ENCODE measurements at places on chromosomes 2 and 18. TPM values are rescaled to one million over a fixed set of nuclear protein-coding genes. Genes with fewer than 3 reads are reported as not detected.
A peak's percentile ranks its signal among the peaks of the same experiment; 100 is the strongest.

DNA sequence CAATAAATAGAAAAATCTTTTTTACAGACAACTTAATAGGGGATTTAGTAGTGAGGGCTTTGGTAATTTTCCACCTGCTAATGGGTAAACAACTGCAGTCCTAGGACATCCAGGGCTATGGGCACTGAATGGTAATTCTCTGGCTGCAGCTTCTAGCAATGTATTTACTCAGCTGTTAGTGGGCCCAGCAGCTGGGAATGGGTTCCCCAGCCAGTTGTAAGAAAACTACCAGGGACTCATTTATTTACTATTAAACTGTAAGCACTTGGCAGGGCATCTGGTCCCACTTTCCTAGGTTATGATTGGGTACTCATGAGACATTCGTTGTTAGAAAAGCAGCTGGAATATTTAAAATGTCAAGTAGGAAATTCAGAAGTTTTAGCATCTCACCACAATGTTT lies 363.8 kb upstream of the TRIB2 start:
- DNase-seq = no peak

DNA sequence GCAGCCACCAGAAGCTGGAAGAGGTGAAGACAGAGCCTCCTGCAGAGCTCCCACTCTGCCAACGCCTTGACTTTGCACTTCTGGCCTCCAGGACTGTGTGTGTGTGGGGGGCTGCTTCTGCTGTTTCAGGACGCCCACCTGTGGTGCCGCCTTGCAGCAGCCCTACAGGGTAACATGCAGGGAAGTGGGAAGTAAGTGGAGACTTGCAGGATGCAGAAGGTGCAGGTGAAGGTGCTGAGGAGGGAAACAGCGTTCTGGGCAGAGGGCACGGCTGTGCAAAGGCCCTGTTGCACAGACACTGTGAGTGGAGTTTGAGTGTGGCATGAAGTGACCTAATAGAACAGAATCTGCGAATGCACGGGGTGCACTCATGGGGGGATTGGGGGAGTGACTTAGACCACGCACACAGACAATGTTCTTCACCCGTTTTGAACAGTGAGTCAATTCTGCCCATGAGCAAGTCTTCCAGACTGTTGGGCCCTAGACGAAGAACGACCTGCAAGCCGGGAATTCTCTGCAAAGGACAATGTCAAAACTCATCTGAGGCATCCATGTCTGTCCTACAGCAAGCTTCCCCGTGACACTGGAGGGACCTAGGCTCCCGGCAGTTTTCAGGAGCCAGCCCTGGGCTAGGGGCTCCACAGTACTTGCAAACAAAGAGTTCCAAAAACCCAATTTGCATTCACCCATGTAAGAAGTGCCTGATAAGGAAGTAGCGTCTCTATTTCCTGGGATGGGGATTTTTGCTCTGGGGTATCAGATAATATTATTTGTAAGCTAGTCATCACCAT lies 19.0 kb downstream of the MBP start:
- DNase-seq = no peak

GRCh38 chr2:163665051-163665450 lies 70.8 kb downstream of the FIGN start:
- no peak for DNase-seq

GRCh38 chr18:25594351-25594750 lies 242.4 kb upstream of the ZNF521 start:
- no peak for DNase-seq

The MAPK4 gene
- total RNA-seq = 30.3 TPM

GRCh38 chr2:96251721-96252292 lies 14.0 kb downstream of the TMEM127 start:
- no peak for DNase-seq

- no peak for DNase-seq
Measured at GRCh38 chr2:129347486-129348217, 631.8 kb upstream of the RAB6C start.

The PXDN gene
- 35.6 TPM for total RNA-seq

The GCFC2 gene
- 32.6 TPM for total RNA-seq

The GAREM2 gene
- total RNA-seq = 7.0 TPM

DNA sequence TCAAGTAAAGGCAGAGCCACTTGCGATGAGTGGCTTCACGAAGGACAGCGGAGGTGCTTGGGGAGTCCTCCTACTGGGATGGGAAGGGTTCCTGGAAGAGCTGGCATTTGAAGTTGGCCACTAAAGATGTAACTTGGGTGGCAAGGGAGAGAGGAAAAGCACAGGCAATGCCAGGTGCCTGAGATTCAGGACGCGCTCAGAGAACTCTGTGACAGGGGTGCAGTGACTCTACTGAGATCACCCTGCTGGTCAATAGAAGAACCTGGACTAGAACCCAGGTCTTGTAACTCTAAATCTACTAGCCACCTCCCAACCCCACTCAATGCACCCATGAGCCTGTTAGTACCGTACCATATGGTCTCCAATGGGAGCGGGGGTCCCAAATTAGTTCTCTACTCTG lies 5.4 kb upstream of the GRHL1 start:
- no peak for DNase-seq

DNA sequence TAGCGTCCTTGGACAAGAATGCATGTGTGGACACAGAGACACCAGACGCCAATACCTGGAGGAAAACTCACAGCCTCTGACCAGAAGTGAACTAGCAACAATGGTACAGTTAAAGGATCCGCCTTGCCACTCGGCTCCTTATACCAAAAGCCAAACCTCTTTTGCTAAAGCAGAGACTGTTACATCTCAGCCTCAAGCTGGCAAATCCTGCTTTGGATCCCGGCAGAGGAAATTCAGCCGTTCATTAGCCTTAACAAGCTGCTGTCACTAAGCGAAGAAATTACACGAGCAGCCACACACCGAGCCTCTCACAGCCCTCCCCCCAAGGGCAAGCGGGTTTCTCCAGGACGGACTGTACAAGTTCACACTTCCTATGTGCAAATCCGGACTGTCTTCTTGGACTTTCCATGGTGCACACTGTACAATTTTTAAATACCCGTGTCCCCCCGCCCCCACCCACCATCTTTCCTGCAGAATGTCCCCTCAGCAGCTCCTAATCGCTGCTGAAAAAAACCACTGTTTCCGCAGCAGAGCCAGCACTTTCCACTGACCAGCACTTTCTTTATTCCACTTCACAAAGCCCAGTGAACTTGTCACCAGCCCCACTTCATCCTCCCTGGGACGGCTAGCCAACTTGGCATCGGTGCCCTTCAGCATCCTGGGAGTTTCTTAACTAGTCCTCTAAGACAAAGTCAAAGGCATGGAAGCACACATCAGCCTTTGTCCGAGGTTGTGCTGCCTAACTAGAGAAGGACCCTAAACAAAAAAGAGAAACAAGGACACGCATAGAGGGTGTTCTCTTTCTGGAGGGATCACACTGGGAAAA lies 1.5 kb downstream of the KLF7 start:
- peak; percentile 41 for DNase-seq

- DNase-seq = no peak
Measured at GRCh38 chr2:32289165-32289999, 11.7 kb downstream of the YIPF4 start.

DNA sequence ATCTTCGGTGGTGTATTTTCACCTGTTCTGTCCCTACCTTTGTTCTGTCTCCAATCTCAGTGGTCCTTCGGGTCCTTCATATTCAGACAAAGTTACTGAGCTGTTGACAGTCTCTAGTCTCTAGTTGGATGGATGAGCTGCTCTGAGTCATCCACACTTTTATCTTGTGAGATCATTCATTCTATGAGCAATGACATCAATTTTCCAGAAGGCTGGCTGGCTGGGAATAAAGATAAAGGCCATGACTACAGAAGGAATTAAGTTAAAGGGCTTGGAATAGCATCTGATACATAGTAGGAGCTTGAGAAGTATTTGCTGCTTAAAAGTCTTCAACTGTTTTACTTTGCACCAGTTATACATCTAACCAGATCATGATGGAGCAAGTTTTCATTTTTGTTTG lies 43.1 kb upstream of the SLC39A10 start:
- no peak for DNase-seq

The RGPD8 gene
- 39.3 TPM for total RNA-seq

DNA sequence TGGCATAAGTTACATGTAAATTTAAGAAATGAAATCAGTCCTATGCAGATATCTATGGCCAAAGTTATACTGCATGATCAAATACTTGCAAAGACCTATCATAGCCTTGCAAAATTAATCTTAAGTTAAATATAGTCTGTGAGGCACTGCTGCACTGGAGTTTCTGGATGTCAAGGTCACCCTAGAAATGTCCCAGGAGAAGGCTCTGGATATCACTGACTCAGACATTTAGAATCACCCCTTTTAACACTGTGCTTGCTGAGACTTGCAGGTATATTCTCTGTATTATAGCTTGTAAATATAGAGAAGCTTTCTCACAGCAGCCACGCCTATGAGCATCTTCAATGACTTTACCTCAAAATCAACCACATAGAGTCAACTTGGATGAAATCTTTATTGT lies 51.5 kb downstream of the ETAA1 start:
- no peak for DNase-seq

- no peak for DNase-seq
Measured at GRCh38 chr18:7608781-7609201, 41.7 kb downstream of the PTPRM start.

Measured in occipital lobe (tissue), 3 donors.